NCI-H774 (cell line): ENCODE measurements at places on chromosomes 12 and 14.

GRCh38 chr14:98347686-98348085 lies 924.3 kb downstream of the BCL11B start:
- DNase-seq: no peak

GRCh38 chr14:22748631-22749068 lies 17.8 kb upstream of the OXA1L start:
- no peak for DNase-seq

- no peak for DNase-seq
Measured at GRCh38 chr12:62893276-62893675, 41.7 kb downstream of the PPM1H start.

GRCh38 chr12:45010059-45010458 lies 40.8 kb downstream of the DBX2 start:
- DNase-seq: no peak

DNA sequence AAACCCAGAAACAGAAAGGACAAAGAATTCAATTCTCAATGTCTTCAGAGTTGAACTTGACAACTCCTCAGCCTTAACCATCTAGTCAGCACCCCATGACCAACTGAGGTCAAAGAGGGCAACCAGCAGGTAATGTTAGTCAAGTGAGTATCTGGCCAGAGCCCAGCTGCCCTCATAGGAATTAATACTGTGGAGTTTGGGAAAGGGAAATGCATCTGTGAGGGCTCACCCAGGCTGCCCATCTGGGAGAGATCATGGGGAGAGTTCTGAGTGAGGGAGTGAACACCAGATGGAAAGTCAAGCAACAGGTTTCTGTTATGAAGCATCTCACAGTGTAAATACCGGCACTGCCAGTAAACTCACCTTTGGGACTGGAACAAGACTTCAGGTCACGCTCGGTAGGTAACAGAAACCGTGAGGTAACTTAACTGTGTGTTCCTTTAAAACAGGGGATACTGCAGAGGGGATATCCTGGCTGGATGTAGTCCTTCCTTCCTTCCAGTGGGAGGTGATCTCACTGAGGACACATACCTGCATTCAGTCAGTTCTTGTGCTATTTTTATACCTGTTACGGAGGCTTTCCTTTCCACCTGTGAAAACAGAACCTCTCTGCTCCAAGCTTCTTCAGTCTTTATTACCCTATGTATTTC lies 94.4 kb downstream of the DAD1 start:
- DNase-seq: no peak

DNA sequence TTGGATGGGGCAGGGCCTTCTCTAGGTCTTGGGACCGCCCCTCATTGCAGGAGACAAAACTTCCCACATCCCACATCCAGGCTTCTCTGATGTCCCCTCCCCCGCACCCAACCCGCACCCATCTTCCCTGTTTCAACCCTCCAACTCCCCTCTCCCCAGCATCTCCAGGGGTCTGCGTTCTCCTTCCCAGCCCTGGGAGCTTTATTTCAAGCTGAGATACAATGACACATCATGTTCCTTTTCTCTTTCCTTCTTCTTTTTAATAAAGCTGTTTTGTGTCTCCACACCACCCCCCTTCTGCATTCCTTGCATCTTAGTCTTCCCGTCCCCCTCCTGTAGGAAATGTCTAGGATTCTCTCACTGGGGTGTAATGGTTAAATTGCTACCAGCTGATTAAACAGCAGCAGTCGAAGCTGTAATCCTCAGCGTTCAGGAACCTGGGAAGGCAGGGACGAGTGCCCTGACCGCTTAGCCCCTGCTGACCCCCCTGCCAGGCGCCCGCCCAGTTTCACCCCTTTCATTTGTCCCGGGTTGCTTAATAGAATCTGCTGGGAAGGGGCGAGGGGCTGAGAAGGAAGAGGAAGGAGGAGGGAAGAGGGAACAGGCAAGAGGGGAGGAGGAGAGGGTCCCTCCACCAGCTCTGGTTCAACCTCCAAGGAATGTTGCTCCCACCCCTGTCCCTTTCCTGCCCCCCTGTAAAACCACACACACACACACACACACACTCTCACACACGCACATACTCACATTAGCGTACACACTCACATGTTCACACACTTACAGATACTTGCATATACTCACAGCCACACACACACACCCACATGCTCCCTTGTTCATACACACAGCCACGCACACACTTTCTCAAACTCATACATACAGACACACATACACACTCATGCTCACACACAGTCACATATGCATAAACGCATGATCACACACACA lies 104.5 kb upstream of the MED13L start:
- DNase-seq: no peak

GRCh38 chr14:53330441-53330840 lies 177.3 kb upstream of the DDHD1 start:
- no peak for DNase-seq

DNA sequence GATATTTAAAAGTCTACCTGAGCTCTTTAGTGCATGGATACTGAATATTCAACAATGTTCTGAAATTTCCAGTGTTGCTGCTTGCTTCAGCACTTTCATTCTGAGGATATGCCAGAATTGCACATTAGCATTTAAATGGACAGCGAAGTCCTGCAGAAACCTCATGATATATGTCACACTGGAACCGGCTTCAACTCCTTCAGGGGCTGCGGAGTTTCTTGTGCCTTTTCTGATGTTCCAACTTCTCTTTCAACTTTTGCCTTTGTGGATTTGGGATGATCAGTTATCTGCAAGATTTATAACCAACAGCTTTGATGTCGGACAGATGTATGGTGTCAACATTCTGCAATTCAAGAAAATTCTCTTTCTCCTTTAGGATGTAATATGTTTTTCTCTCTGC lies 142.5 kb upstream of the LMNTD1 start:
- no peak for DNase-seq

- DNase-seq: no peak
Measured at GRCh38 chr12:75439930-75440329, 40.6 kb upstream of the GLIPR1 start.

- DNase-seq: no peak
Measured at GRCh38 chr14:99300190-99300589, 28.2 kb upstream of the BCL11B start.

GRCh38 chr12:1350055-1350933 lies 244.1 kb downstream of the FBXL14 start:
- no peak for DNase-seq

GRCh38 chr14:22510527-22511110 lies 78.4 kb downstream of the DAD1 start:
- DNase-seq: no peak

DNA sequence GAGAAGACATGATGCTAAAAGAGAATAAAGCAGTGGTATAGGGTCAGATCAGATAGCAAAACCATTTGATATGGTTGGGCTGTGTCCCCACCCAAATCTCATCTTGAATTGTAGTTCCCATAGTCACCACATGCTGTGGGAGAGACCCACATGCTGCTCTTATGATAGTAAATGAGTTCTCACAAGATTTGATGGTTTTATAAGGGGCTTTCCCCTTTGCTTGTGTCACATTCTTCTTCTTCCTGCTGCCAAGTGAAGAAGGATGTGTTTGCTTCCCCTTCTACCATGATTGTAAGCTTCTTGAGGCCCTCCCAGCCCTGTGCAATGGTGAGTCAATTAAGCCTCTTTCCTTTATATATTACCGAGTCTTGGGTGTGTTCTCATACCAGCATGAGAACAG lies 49.4 kb downstream of the SLC16A7 start:
- no peak for DNase-seq

DNA sequence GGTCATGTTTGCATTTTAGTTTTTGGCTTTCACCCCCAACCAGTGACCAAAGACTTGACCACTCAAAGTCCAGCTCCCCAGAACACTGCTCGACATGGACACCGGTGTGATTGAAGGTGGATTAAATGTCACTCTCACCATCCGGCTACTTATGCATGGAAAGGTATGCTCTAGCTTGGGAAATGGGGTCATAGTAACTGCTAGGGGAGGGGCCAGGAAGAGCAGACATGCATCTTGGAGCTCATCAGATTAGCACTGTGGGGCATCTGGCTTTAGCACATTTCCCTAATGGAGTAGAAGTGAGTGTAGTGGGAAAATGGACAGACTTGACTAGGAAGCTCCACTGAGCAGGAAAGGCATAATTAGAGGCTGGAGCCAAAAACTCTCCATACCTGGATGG lies 2.8 kb downstream of the PCBP2 start:
- DNase-seq: no peak

DNA sequence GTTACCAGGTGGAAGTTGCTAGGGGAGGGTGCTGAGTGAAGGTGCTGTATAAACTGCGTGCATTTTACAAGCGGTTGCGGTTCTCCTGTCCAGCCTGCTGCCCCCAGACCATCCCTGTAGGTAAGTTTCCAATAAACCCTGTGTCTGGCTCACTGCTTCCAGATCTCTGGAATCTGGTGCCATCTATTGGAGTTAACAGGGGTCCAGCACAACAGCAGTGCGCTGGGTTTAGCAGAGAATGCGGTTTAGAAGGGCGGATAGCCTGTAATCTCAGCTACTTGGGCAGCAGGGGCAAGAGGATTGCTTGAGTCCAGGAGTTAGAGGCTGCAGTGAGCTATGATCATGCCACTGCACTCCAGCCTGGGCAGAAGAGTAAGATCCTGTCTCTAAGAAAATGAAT lies 4.9 kb downstream of the AACS start:
- DNase-seq: no peak

DNA sequence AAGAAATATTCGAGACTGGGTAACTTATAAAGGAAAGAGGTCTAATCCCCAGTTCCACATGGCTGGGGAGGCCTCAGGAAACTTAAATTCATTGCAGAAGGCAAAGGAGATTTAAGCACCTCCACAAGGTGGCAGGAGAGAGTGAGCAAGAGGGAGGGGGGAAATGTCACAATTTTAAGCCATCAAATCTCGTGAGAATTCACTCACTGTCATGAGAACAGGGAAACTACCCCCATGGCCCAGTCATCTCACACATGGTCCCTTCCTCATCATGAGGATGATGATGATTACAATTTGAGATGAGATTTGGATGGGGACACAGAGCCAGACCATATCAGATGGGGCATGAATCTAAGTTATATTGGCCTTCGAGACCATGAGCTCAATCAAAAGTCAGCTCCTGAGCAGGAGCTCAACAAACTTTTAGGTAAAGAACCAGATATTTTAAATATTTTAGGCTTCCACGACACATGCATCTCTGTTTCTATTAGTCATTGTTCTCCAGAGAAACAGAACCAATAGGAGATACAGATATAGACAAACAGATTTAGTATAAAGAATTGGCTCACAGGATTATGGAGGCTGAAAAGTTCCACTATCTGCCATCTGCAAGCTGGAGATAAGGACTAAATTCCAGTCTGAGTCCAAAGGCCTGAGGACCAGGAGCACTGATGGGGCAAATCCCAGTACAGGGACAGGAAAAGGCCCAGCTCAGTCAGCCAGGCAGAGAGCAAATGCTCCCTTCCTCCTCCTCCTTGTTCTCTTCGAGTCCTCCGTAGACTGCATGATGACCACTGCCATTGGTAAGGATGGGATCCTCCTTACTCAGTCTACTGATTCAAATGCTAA lies 24.9 kb downstream of the DGLUCY start:
- DNase-seq: no peak

DNA sequence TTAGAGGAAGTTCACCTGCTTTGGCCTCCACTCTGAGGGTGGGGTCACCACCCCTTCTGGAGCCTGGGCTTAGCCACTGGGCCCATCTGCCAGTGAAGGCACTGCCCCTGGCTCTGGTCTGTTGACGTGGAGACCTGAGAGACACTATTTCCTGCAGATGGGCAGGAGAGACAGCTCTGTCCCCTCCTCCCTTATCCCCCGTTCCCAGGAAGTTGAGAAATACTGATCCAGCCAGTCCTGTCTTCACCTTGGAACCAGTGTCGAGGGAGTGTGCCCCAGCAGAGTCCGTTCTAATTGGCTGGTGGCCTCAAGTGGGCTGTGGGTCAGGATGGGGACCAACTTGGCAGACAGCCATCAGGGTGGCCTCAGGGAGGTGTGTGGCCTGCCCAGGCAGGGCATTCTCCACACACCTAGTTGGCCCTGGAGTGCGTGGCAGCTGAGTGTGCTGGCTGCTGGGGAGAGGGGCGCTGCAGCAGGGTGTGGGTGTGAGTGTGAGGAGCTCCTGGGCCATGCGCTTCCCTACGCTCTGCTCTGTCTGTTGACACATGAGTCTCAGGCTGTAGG lies 25.4 kb downstream of the CLSTN3 start:
- no peak for DNase-seq

GRCh38 chr12:122393817-122394216 lies 28.7 kb downstream of the CLIP1 start:
- no peak for DNase-seq

DNA sequence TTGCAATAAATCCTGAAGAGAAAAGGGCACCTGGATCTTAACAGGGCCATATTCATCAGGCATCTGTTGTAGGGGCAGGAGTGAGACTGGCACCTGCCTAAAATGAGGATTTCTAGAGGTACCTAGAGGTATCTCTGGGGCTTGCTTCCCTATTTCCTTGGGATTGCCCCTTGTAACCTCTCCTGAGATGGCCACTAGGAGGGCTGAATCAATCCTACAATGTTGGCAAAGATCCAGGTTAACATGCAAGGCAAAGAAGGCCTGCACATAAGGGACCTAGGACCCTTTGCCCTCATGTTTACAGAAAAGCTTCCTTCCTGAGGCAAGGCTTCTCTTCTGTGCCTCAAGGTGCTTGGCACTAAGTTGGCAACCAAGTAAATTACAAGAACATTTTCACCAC lies 25.8 kb upstream of the CLEC4E start:
- DNase-seq: no peak

DNA sequence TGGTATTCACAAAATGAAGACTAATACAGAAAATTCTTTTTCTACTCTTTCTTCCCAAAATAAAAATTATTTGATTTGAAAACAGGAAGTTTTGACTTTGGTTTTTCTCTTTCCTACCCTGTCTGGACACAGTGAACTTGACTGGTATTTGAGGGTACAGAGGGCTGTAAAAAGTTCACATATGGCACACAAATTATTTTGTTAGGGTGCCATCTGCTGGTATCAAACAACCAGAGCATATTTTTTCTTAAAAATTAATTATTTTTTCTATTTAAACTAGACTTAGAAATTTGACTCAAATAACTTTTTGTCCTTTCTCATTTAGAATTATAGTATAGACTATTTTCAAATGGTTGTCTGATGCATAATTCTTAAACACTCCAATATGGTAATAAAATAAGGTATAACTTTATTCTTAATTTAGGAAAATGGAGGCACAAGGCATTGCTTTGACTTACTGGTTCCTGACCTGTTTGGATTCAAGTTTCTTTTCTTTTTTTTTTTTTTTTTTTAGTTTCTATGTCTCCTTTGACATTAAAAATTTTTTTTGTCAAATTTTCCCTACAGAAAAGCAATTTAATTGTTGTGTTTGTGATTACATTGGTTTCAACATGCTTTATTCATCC lies 390.6 kb downstream of the PRKD1 start:
- DNase-seq: peak; percentile 13

- no peak for DNase-seq
Measured at GRCh38 chr12:107105410-107105703, 12.0 kb upstream of the CRY1 start.

GRCh38 chr12:65540140-65540539 lies 261.7 kb downstream of the MSRB3 start:
- DNase-seq: no peak

- no peak for DNase-seq
Measured at GRCh38 chr14:72111911-72112310, 179.7 kb downstream of the RGS6 start.

DNA sequence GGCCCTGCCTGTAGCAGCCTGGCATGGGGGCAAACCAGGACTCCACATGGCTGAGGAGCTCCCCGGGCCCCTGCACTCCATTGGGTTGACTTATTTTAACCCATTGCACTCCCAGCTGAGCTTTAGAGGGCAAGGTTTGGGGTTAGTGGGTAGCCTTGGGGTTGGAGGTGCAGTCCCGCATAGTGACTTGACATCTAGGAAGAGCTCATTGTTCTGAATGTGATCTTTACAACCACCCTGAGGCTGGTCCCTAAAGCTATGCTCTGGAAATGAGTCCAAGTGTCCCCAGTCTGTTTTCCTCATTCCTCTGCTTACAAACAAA lies 36.4 kb downstream of the NFKBIA start:
- DNase-seq: no peak
